Non-pigmented ciliary epithelial cell (primary cell): ENCODE measurements at places on chromosomes 16 and 17.

GRCh38 chr17:47701608-47702007 is 7.6 kb downstream of the TBKBP1 start:
- DNase-seq, result no peak

GRCh38 chr16:11168386-11169051 is 87.5 kb downstream of the SOCS1 start:
- DNase-seq, result no peak

- no peak for DNase-seq
These were observed 11.0 kb downstream of the SNN start for GRCh38 chr16:11679250-11679649.

GRCh38 chr17:11780621-11781020 is 182.4 kb downstream of the DNAH9 start:
- DNase-seq, result no peak

DNA sequence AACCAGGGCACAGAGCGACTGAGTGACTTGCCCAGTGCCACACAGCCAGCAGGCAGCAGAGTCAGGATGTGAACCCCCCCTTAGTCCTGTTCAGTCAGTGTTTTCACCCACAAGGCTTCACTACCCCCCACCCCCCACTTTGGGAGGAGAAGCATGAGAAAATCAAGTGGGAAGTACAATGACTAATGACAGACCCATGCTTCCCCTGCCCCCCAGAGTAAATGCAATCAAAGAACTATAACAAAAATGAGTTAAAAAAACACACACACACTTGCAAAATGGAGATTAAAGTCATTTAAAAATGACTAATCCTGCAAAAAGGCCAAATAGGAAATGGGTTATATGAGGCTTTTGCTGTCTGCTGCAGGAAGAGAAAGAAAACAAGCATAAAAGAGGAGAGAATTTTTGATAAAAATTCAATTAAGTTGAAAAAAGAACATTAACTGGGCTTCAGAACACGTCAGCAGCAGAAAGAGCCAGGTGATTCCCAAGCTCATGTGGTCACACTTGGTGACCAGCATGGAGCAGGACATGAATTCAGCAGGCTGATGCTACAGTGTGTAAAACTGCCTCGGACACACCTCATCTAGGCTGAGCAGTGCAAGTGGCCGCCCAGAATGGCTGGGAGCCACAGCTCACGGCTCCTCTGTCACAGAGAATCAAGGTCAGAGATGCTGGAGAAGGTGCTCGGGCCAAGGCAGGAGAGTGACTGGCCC is 212.3 kb downstream of the ZNF423 start:
- DNase-seq, result peak; percentile 66

- no peak for DNase-seq
These were observed 79.3 kb downstream of the PRKCB start for GRCh38 chr16:23914946-23915530.

- no peak for DNase-seq
These were observed 3.1 kb downstream of the CD300C start for GRCh38 chr17:74542727-74543383.

- DNase-seq, result no peak
These were observed 43.3 kb upstream of the CDH13 start for GRCh38 chr16:82583422-82583821.

GRCh38 chr16:69532641-69533455 is 32.9 kb upstream of the NFAT5 start:
- DNase-seq, result no peak

GRCh38 chr16:2468725-2469398 is 2.2 kb upstream of the NTN3 start:
- DNase-seq, result no peak

DNA sequence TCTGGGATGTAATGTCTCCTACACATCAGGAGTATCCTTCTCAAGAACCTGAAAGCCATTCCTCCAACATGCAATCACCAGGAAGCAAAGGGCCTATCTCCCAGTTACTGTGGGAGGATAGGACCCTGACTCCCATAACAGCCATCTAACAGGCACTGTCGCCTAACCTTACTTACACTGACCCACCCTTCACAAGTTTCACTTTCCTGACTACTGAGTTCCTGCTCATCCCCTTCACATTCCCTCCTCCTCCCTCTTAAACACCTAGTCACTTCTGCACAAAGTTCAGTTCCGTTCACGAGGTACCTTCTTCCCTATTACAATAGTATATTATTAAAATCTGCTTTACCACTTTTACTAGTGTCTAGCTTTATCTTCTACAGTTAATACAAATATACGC is 1.3 kb downstream of the C17orf67 start:
- DNase-seq, result no peak

DNA sequence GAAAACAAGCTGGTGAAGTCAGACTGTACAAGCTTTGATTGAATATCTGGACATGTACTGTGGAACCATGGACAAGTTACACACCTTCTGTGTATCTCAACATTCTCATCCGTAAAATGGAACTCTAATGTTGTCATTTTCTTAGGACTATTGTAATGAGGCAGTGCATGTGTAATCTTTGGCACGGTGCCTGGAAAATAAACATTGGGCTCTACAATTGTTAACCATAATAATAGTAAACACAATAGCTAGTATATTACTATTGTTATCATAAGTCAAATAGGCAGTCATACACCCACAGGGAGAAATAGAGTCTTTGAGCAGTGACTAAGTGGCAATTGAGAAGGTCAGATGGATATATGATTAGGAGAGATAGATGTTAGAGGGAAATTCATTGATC is 39.8 kb upstream of the ANKFN1 start:
- DNase-seq, result no peak

- DNase-seq, result no peak
These were observed 5.8 kb upstream of the ZDHHC7 start for GRCh38 chr16:85017151-85017550.

GRCh38 chr16:52515068-52515671 is 31.8 kb downstream of the TOX3 start:
- DNase-seq, result no peak

DNA sequence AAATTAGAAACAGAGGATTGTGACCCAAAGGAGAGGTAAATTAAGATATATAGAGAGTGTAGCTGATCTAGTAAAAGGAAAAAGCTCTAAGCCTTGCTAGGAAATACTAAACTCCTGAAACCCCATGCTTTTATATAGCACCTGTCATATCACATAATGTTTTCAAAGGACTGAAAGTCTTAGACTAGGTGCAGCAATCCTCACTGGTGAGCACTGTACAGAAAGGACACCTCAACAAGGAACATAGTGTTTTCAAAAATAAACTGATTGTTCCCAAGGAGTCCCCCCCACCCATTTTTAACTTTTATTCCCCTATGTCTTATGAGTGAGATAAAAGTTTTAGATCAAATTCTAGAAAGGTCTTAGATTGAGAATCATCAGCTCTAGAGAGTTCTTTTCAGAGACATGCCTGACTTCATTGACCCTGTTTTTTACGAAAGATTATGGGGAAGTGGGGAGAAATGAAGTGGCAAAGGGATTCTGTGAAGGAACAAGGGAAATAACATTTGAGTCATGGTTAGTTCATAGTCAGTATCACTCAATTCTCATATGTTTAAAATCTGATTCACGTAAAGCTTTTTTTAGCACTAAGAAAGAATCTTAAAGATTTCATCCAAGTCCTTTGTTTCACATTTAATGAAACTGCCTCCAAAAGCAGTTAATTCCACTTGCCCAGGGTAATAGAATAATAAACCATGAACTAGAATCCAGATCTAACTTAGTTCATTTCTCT is 166.4 kb downstream of the CYB561 start:
- peak; percentile 44 for DNase-seq

DNA sequence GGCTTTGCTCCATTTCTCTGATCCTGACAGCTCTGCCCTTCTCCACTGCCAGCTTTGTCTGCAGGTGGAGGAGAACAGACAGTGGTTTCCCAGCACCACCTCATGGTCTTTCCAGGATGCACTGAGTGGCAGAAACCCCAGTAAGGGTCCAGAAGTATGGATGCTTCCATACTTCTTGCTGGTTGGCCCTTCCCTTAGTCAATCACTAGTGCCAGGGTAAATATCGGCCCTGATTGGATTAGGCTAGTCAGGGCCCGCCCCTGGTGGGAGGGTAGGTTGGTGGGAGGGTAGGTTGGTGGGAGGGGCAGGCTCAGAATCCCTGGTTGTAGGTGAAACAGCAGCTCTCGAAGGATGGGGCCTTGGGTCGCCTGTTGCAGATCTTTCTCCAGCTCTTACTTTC is 10.2 kb downstream of the RNF213 start:
- DNase-seq, result no peak

DNA sequence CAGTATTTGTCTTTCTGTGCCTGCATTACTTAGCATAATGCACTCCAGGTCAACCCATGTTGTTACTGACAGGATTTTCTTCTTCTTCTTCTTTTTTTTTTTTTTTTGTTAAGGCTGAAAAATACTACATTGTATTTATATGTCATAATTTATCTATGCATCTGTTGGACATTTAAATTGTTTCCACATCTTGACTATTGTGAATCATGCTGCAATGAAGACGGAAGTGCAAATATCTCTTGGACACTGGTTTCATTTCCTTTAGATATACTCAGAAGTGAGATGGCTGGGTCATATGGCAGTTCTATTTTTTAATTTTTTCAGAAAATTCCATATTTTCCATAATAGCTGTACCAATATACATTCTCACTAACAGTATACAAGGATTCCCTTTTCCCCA is 272.7 kb upstream of the PMFBP1 start:
- DNase-seq, result no peak

GRCh38 chr16:68590201-68590994 is 51.3 kb downstream of the ZFP90 start:
- peak; percentile 5 for DNase-seq

DNA sequence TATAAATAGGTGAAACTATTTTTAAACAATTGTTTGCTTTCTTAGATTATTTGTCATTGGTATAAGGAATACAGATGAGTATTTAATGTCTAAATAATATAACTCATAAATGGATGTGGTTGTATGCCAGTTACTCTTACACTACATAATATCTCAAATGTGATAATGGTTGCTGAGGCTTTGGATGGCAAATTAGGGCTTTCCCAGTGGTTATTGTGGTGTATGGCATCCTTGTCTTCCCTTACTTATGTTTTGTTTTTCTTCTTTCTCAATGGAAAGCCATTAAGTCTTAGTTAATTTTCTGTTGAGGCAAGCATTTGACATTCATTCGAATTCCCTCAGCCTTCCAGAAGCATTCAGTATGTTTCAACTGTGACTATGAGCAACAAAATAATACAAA is 10.5 kb downstream of the OMG start:
- no peak for DNase-seq

GRCh38 chr16:11350921-11351335 is 5.7 kb downstream of the RMI2 start:
- no peak for DNase-seq

- no peak for DNase-seq
These were observed 112.8 kb upstream of the PSMD7 start for GRCh38 chr16:74183601-74184360.

DNA sequence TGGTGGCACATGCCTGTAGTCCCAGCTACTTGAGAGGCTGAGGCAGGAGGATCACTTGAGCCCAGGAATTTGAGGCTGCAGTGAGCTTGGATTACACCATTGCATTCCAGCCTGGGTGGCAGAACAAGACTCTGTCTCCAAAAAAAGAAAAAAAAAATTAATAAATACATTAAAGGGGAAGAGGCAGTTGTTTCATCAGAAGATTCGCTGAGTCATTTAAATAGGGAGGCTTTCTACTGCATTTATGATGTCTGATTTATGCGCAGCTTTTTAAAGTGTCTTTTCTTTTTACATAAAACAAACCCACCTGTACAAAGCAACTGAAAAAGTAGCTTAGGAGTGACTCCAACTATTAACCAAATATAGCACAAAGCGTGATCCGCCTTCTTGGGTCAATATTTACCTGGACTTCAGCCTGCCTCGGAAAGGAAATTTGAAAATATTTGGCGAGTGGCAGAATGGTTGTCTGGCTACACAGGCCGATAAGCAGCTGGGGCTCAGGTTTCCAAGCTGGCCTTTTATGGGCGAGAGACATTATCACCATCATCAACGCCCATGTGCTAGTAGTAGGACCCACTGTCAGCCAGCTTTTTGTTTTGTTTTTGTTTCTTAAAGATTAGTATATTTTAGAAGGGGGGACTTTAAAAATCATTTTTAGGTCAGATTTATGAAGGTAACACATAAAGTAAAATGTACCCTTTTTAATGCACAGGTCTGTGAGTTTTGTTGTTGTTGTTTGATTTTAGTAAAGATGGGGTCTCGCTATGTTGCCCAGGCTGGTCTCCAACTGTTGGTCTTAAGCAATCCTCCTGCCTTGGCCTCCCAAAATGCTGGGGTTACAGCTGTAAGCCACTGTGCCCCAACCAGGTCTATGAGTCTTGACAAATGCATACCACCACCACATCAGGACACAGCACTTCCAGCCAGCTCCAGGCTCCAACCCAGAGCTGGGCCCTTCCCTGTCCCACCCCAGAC is 42.5 kb upstream of the RASD1 start:
- no peak for DNase-seq

GRCh38 chr17:65261682-65262636 is 124.8 kb downstream of the RGS9 start:
- DNase-seq, result no peak

- no peak for DNase-seq
These were observed 144.1 kb downstream of the CHD9 start for GRCh38 chr16:53198933-53199332.

- no peak for DNase-seq
These were observed 53.1 kb downstream of the PRMT7 start for GRCh38 chr16:68363658-68364521.

GRCh38 chr16:66858740-66859396 is 14.7 kb downstream of the CA7 start:
- DNase-seq, result no peak

- DNase-seq, result no peak
These were observed 2.3 kb upstream of the ARMC5 start for GRCh38 chr16:31456988-31457360.

GRCh38 chr16:87563022-87563421 is 39.3 kb upstream of the JPH3 start:
- DNase-seq, result no peak

DNA sequence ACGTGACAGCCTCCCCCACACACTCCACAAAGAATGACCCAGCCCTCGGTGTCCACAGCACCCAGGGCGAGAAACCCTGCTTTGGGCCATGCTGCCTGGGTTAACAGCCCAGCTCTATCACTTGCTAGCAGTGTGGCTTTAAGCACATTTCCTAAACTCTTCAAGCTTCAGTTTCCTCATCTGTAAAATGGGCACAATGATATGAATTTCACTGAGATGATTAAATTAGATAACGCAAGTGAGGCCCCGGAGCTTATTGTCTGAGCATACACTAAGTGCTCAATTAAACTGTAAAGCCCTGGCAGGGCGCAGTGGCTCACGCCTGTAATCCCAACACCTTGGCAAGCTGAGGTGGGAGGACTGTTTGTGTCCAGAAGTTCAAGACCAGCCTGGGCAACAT is 79.4 kb downstream of the LITAF start:
- DNase-seq, result no peak

DNA sequence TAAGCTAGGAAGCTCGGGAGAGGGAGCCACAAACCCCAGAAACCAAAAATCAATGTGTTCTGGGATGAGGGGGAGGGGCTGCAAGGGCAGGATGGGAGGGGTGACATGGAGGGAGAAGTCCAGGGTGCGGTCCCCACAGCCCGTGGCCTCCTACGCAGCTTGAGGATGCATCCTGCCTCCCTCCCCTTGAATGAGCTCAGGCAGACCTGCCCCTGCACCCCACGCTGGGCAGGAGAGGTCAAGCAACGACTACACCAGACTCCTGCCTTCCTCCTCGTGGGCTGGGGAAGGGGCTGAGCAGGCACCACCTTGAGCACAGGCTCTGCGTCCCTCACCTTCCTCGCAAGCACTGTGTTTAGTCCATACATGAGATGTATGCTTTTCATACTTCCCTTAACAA is 3.9 kb downstream of the ANKRD13B start:
- no peak for DNase-seq
